Epithelial cell of prostate (primary cell): ENCODE measurements at places on chromosomes 7 and 10.

- no peak for DNase-seq
These were observed 15.9 kb downstream of the MTURN start for GRCh38 chr7:30150711-30151110.

GRCh38 chr7:115749924-115750323, 280.6 kb downstream of the TFEC start:
- DNase-seq, result no peak

DNA sequence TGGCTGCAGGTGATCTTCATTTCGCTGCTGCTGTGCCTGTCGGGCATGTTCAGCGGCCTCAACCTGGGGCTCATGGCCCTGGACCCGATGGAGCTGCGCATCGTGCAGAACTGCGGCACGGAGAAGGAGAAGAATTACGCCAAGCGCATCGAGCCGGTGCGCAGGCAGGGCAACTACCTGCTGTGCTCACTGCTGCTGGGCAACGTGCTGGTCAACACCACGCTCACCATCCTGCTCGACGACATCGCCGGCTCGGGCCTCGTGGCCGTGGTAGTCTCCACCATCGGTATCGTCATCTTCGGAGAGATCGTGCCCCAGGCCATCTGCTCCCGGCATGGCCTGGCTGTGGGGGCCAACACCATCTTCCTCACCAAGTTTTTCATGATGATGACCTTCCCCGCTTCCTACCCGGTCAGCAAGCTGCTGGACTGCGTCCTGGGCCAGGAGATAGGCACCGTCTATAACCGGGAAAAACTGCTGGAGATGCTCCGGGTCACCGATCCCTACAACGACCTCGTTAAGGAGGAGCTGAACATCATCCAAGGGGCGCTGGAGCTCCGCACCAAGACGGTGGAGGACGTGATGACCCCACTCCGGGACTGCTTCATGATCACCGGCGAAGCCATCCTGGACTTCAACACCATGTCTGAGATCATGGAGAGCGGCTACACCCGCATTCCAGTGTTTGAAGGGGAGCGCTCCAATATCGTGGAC, 1.3 kb downstream of the CNNM2 start:
- DNase-seq, result no peak

- no peak for DNase-seq
These were observed 262.2 kb upstream of the NFE2L3 start for GRCh38 chr7:25889765-25890164.

GRCh38 chr7:2640482-2640830, 8.7 kb downstream of the TTYH3 start:
- DNase-seq, result no peak

DNA sequence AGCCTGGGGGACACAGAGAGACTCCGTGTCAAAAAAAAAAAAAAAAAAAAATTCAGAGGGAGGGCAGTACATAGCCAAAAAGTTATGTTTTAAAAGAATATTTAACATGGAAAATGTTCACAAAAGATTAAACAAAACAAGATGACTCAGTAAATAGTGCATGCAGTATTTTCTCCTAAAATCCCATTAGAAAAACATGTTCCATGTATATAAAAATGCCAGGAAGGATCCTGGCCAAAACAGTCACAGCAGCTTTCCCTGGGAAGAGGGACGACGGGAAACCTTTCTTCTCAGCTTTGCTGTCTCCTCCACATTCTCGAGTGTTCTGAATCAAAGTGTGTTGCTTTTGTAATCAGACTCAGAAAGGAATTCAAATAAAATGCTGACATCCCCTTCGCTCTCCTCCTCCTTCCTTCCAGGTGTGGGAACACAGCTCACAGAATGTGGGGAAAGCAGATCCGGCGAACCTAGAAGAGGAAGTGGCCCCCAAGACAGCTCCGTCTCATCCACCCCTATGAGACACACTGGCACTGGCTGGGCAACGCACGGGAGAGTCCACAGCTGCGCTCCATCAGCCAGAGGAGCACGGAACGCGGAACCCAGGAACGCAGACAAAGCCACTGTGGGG, 139.4 kb downstream of the MAD1L1 start:
- DNase-seq, result no peak

- DNase-seq, result no peak
These were observed 21.0 kb upstream of the GNA12 start for GRCh38 chr7:2864999-2865670.

- no peak for DNase-seq
These were observed 4.0 kb upstream of the ZCCHC24 start for GRCh38 chr10:79449181-79450146.

- DNase-seq, result no peak
These were observed 39.6 kb downstream of the GLI3 start for GRCh38 chr7:42197451-42197850.

- peak; percentile 31 for DNase-seq
These were observed 131.5 kb downstream of the CCDC7 start for GRCh38 chr10:32577448-32577847.

DNA sequence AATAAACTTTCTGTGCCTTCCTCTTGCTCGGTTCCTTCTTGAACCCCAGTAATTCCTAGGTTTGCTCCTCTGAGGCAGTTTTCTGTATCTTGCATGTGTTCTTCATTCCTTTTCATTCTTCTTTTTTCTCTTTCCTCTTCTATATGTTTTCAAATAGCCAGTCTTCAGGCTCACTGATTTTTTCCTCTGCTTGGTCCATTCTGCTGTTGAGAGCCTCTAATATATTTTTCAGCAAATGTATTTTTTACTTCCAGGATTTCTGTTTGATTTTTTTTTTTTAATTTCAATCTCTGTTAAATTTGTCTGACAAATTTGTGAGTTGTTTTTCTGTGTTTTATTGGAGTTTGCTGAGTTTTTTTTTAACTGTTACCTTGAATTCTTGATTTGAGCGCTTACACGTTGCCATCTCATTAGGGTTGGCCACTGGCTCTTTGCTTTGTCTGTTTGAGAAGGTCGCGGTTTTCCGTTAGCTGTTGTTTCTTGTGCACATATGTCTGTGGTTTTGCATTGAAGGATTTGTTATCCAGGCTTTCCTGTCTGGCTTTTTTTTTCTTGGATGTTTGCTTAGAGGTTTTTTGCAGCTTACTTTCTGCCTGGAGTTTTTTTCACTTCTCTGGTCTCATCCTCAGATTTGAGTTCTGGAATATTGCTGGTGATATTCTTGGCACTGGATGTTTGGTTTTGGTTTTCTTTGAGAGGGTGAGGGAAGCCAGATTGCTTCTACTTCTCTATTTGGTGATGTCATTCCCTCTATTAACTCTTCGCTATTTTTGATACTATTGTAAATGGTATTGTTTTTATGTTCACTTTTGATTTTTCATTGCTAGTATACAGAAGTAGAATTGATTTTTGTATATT, 12.7 kb downstream of the SPRN start:
- DNase-seq, result no peak

- DNase-seq, result no peak
These were observed 74.2 kb upstream of the MTPN start for GRCh38 chr7:136051203-136051928.

DNA sequence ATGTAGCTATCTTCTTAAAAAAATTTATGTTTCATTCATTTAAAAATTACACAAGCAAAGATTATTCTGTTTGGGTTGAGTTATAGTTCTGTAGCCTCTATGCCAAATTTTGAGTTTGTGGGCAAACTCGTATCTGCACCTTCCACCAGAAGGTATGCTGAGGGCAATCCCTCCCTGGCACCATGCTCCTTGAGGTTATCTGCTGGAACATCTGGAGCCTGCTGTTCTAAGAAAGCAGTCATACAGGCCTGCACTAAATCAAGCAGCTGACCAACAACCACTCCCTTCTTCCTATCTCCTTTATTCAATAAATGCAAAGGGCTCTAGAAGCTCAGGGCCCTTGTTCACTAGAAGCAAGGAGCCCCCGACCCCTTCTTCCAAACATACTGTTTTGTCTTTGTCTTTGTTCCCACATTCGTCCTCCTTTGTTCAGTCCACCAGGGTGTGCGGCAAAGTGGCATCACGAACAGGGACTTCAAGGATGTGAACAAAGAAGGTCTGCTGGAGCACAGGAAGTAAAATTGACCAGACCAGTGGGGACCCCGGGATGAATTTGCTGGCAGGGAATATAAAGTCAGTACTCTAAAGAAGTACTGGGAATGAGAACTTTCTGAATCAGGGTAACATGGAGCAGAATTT, 36.4 kb downstream of the OR13A1 start:
- DNase-seq, result no peak

- no peak for DNase-seq
These were observed 33.5 kb upstream of the TARP start for GRCh38 chr7:38306914-38307313.

- no peak for DNase-seq
These were observed 434.3 kb upstream of the SEMA3D start for GRCh38 chr7:85620936-85621685.

- no peak for DNase-seq
These were observed 96.9 kb upstream of the STEAP1B start for GRCh38 chr7:22596763-22597400.

DNA sequence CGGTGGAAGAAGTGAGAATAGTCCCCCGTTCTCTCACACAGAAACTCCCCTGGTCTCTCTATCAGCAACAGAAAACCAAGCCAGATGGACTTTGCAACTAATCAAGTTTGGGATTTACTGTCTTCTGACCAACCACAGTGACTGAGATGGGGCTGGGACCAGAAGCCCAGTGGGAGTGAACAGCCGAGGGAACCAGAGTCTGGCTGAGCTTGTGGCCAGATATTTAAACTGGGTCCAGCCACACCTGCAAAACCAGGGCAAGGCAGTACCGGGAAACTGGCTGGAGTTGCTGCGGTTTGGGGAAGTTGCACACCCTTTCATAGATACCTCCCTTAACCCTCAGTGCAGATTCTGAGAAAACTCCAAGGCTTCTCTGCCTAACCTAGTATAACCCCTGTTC, 6.0 kb downstream of the GSTK1 start:
- no peak for DNase-seq

DNA sequence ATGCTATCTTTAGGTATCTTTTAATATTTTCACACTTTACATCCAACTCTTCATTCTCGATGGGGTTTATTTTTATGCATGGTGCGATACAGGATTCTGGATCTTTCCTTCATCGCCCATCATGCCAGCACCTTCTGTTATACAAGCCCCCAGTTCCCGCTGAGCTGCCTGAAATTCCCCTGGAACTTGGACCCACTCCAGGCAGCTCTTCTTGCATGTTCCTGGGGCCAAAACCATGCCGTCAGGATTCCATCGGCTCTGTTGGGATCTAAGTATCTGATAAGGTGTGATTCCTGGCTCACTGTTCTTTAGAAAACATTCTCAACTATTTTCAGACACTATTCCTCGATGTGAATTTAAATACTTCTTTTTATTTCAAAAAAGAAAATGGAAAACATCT, 40.5 kb upstream of the PPP2R2D start:
- DNase-seq, result no peak

DNA sequence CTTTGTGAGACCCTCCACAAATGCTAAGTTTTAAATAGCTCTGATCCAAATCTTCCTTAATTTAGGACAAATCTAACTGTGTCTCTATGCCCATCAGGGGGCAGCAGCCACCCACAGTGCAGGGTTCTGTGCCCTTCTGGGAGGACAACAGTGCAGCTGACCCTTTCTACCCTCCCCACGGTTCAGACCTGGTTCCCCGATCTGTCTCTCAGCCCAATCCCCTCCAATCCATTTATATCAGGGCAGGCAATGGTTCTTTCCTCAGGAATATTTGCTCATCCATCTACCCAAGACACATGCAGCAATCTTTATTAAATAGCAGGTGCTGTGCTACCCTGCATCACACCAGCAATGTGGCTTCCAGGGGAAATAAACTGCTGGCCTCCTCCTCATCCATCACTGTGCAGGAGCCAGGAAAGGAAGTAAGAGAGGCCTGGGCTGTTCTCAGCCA, 4.0 kb upstream of the RBM28 start:
- DNase-seq, result no peak

DNA sequence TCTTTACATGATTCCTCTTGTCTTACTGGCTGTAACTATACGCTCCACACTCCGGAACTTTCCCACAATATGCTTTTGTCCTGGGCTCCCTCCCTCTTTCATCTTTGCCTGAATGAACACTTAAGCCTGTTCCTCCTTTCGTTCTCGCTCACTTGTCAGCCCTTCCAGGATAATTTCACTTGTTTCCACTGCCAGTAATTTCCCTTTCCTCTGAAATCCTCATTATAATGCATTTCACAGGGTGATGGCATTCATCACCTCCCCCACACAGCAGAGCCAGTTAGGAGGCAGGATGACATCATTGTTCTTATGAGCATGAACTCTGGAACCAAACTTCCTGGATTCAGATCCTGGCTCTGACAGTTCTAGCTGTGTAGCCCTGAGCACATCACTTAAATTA, 372.6 kb downstream of the GPR158 start:
- no peak for DNase-seq

DNA sequence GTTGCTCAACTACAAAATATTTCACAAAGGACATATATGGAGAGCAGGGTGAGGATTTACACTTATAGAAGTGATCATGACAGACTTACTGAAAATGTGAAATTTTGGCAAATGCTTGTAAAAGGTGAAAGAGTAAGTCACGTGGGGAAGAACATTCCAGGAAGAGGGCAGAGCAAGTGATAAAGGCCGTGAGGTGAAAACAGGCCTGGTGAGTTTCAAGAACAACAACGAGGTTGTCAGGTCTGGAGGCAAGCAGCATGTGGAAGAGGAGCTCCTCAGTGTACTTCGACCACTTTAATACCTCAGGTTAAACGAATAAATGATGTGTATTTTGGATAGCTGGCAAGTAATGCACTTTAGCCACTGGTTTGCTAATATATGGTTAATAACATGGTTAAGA, 706.7 kb downstream of the PCDH15 start:
- DNase-seq, result no peak

- DNase-seq, result no peak
These were observed 123.0 kb upstream of the VSTM2A start for GRCh38 chr7:54419209-54419608.

- no peak for DNase-seq
These were observed 115.5 kb downstream of the LSMEM1 start for GRCh38 chr7:112596260-112596659.

DNA sequence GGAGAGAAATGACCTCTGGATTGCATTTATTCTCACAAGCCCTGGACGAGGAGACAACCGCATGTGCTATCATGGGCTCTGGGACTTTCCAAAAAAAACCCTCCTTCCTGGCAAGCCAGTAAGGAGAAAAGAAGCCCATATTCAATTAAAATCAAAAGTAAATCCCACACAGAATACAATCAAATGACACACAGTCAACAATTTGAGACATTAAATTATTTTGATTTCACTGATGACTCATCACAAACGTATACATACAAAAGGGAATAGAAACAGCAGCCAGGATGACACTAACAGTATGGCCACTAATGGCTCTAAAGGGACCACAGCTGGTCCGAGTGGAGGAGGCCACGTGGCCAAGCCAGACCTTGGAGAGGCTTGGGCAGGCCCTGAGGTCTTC, 24.9 kb downstream of the LRRC20 start:
- DNase-seq, result no peak

- no peak for DNase-seq
These were observed 15.5 kb upstream of the ICA1 start for GRCh38 chr7:8277394-8277982.
